GM10248 (cell line): ENCODE measurements at places on chromosomes 2 and 18.

- no peak for DNase-seq
These were observed 127.4 kb downstream of the NOL4 start for GRCh38 chr18:34097312-34097711.

- no peak for DNase-seq
These were observed 47.8 kb upstream of the CREB1 start for GRCh38 chr2:207481924-207482323.

GRCh38 chr2:116754381-116755101 is 1060.0 kb upstream of the DDX18 start:
- no peak for DNase-seq

DNA sequence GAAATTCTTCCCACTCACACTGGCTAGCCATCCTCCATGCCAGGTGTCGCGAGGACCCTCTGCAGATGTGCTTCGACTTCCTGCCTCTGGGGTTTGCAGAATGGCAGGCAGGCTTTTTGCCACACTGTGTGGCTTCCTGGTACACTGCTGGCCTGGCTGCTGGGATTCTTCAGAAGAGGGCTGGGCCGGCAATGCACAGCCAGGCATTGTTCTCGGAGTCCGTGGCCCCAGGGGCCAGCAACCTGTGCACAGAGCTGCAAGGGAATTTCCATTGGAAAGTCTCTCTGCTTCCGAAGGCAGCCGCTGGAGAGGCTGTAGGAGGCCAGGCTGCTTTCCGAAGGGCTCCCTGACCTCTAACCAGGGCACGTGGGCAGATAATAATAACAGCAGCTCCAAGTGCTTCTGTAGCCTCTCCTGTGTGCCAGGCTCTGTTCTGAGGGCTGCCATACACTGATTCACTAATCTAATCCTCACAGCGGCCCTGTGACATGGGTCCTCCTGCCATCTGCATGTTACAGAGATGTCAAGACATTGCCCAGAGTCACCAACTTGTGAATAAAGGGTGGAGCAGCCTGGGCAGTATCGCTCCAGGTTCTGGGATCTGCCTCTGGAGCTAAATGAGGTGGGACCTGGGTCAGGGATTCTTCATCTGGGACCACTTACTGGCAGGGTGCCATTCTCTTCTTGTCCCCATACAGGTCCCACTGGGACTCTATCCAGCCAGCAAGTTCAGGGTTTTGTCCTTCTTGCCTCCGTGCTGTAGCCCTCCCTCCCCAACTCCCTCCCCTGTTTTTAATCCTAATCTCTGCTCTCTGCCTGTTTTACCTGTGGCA is 5.0 kb downstream of the LDLRAD4 start:
- DNase-seq, result no peak

DNA sequence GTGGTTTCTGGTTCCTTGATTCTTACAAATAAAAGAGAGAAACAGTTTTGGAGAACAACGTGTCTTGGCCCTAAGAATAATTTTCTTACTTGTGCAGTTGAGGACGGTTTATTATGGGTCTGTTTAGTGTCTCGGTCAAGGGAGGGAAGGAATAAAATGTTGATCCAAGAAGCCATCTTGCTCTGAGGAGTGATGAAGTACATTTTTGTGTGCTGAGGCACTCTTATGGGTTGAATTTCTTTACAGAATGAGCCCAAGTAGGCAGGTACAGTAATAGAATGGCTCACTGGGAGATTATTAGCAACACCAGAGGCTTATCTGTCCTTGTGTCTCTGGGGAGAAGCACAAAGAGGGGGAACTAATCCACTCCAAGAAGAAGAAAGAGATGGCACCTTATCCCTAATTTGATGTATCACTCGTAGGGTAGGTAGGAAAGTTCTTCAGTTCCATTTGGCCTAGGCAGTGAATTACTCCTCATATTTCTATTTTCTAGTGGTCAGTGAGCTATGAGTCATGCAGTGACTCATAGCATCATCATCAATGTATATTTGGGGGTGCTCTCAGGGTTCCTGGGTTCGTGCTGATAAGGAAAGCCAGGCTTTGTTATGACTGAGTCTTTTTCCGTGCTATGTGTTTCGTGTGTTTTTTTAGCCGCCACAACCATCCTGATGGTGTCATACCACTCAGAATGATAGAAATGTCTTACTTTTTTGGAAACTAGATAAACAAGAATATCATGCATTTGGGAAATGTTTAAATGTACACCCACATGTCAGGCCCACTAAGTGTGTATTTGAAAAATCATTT is 250.1 kb upstream of the CTAGE1 start:
- DNase-seq, result peak; percentile 25

- no peak for DNase-seq
These were observed 69.2 kb downstream of the RNF144A start for GRCh38 chr2:6986301-6986911.

GRCh38 chr2:58266211-58266610 is 25.1 kb upstream of the FANCL start:
- DNase-seq, result no peak

DNA sequence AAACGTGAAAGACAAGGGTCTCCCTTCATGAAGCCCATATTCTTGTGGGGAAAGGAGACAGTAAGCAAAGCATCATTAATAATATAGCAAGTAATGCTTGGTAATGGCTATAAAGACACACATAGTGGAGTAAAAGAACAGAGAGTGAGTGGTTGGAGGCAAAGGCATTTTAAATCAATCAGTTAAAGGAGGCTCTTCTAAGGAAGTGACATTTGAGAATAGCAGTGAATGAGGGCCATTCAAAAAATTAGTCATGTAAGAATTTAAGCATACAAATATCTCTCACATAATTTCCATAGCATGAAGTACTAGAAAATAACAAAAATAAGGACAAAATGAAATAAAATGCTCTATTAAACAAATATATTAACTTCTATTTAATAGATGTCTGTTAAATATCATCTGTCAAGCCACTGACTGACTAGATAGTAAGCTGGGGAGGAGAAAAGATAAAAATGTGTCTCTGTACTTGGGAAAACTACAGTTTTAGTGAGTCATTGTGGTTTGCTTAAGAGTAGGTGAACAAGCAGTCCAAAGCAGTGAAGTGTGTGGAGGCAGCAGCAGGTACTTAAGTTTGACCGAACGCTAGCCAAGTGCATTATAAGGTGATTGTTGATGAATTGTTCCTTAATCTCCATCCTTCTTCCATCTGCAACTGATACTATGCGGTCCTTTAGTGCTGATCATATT is 160.1 kb downstream of the PARD3B start:
- DNase-seq, result no peak

- no peak for DNase-seq
These were observed 50.5 kb downstream of the MAP4K4 start for GRCh38 chr2:101748000-101748399.

- no peak for DNase-seq
These were observed 97.0 kb upstream of the SMAD2 start for GRCh38 chr18:48027401-48027963.

GRCh38 chr2:139850254-139850890 is 1070.2 kb upstream of the NXPH2 start:
- no peak for DNase-seq

- DNase-seq, result no peak
These were observed 124.7 kb downstream of the HDAC4 start for GRCh38 chr2:239275847-239276831.

GRCh38 chr2:120439637-120440384 is 93.9 kb downstream of the INHBB start:
- no peak for DNase-seq

- no peak for DNase-seq
These were observed 193.8 kb upstream of the ARL4C start for GRCh38 chr2:234690569-234691213.

DNA sequence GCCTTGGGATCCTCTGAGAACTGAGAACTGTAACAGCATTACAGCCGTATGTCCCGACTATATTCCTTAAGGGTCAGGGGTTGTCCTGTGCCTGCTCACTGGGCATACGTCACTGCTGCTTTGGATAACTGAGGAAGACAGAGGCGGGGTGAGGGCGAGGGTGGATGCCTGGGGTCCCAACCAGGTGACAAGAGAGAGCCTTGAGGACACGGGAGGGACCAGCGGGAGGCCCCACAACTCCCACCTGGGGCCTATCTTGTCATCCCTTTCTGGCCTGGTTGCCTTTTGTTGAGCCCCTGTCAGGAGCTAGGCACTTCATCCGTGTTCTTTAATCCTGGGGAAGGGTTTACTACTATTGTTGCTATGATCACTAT is 28.8 kb downstream of the INPP5D start:
- DNase-seq, result no peak

GRCh38 chr2:133167223-133167622 is 401.0 kb downstream of the NCKAP5 start:
- no peak for DNase-seq

DNA sequence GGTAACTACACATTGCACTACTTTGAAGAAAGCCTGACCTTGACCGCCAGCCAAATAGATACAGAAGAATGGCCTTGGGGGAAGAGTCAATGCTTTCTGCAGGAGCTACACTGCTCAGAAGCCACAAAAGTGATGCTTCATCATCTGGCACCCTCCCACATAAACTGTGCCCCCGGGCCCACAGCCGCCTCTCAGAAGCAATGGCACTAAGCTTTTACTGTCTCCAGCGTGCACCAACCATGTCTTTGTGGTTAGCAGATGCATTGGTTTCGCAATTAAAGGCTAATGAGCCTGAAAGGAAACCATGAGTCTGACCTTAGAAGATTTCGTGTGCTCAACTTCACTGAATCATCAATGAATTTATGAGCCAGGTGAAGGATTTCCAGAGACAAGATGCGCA is 209.4 kb upstream of the TRIB2 start:
- DNase-seq, result no peak

- DNase-seq, result no peak
These were observed 159.0 kb downstream of the DCC start for GRCh38 chr18:52499016-52499415.

GRCh38 chr2:134367213-134367612 is 113.3 kb downstream of the MGAT5 start:
- DNase-seq, result no peak

- no peak for DNase-seq
These were observed 389.4 kb upstream of the KLHL29 start for GRCh38 chr2:22995576-22995975.
